Psoas muscle (tissue), 8 donors: ENCODE measurements at places on chromosomes 2 and 18. TPM values are rescaled to one million over a fixed set of nuclear protein-coding genes. Genes with fewer than 3 reads are reported as not detected.

The CTNNA2 gene
- not detected for total RNA-seq

The TCF7L1 gene
- 6.2 TPM for total RNA-seq

The LONRF2 gene
- 7.1 TPM for total RNA-seq

The VSNL1 gene
- total RNA-seq, result 0.27 TPM

The MOCOS gene
- 0.91 TPM for total RNA-seq

The CACNB4 gene
- 0.21 TPM for total RNA-seq

GRCh38 chr2:143787674-143788073, 658.5 kb downstream of the ARHGAP15 start:
- no peaks in the 10 kb centered on the region for H3K27me3 ChIP-seq
- no peak overlapping the region for H3K27ac ChIP-seq
- H3K36me3 ChIP-seq, result no peaks in the 10 kb centered on the region
- no peak overlapping the region for H3K4me3 ChIP-seq
- no peaks in the 10 kb centered on the region for H3K4me1 ChIP-seq

- no peaks in the 10 kb centered on the region for H3K36me3 ChIP-seq
- no peak overlapping the region for H3K4me3 ChIP-seq
- no peak for DNase-seq
- H3K27ac ChIP-seq, result no peak overlapping the region
- H3K4me1 ChIP-seq, result no peaks in the 10 kb centered on the region
Measured at GRCh38 chr2:39938035-39938835, 159.2 kb upstream of the THUMPD2 start.

- no peak overlapping the region for H3K4me3 ChIP-seq
- no peaks in the 10 kb centered on the region for H3K36me3 ChIP-seq
- no peaks in the 10 kb centered on the region for H3K27me3 ChIP-seq
- DNase-seq, result no peak
Measured at GRCh38 chr2:118667964-118668363, 179.5 kb downstream of the EN1 start.

DNA sequence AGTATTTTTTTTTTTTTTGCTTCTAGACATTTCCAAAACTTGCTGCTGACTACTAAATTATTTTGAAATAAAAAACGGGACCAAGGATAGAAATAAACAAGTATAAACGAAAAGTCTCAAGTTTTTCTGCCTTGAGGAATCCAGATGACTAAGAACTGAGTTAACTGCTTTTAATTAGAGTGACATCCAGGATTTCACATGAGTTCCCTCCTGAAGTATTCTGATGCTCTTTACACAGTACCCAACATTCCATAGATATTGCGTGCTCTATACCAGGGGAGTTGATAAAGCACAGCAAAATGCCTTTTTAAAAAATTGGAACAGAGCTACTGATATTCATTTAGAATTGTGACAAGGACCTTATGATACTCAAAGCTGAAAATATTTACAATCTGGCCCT, 618.0 kb downstream of the CCDC85A start:
- no peaks in the 10 kb centered on the region for H3K27me3 ChIP-seq
- DNase-seq, result no peak
- H3K4me1 ChIP-seq, result no peaks in the 10 kb centered on the region

DNA sequence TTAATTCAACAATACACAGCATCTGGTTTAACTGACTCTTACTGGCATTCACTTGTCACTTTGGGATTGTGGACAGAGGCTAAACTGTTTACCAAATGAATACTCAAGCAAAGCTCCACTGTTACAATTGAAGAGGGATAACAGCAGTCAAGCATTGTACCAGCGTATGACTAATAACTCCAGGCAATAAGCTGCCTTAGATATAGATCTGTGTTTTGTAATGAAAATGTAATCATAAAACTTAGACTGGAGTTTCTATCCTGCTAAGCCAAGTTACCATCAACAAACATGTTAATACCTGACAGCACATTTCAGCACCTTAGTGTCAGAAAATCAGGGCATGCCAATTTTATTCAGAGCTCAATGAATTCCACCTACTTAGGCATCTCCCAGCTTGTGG, 889.5 kb downstream of the EPHA4 start:
- no peaks in the 10 kb centered on the region for H3K4me1 ChIP-seq
- no peak overlapping the region for H3K4me3 ChIP-seq
- H3K36me3 ChIP-seq, result no peaks in the 10 kb centered on the region
- no peak for DNase-seq
- no peaks in the 10 kb centered on the region for H3K27me3 ChIP-seq

GRCh38 chr2:136767030-136767429, 1.7 kb downstream of the THSD7B start:
- H3K27me3 ChIP-seq, result peaks cover 7% of the 10 kb centered on the region
- no peak for DNase-seq
- H3K4me1 ChIP-seq, result no peaks in the 10 kb centered on the region
- no peak overlapping the region for H3K27ac ChIP-seq
- no peak overlapping the region for H3K4me3 ChIP-seq

GRCh38 chr2:54183972-54184371, 68.6 kb downstream of the ACYP2 start:
- no peak overlapping the region for H3K27ac ChIP-seq
- DNase-seq, result no peak
- H3K4me1 ChIP-seq, result no peaks in the 10 kb centered on the region
- no peaks in the 10 kb centered on the region for H3K27me3 ChIP-seq
- H3K4me3 ChIP-seq, result no peak overlapping the region
- peaks cover 20% of the 10 kb centered on the region for H3K36me3 ChIP-seq

- no peak for DNase-seq
- H3K4me3 ChIP-seq, result peak overlapping the region; percentile 94
- no peaks in the 10 kb centered on the region for H3K27me3 ChIP-seq
- no peak overlapping the region for H3K27ac ChIP-seq
- H3K36me3 ChIP-seq, result no peaks in the 10 kb centered on the region
Measured at GRCh38 chr2:138504546-138505235, 3.1 kb downstream of the SPOPL start.

GRCh38 chr18:68847219-68847837, 49.4 kb downstream of the CCDC102B start:
- no peaks in the 10 kb centered on the region for H3K36me3 ChIP-seq
- H3K27me3 ChIP-seq, result no peaks in the 10 kb centered on the region
- H3K4me3 ChIP-seq, result no peak overlapping the region
- H3K27ac ChIP-seq, result no peak overlapping the region
- H3K4me1 ChIP-seq, result no peaks in the 10 kb centered on the region

DNA sequence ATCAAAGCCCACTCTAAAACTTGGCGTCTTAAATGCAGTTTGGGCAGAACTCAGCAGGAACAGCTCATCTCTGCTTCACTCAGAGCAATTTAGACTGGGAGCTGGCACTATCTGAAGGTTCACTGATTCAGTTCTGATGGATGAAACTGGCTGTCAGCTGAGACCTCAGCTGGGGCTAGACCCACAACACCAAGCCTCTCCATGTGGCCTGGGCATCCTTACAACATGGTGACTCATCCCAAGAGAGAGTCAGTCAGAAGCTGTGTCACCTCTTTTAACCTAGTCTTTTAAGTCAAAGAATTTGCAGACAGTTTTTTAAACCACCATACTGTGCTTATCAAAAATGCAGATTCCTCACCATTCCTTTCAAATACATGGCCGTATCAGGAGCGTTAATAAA, 62.6 kb upstream of the ZNF397 start:
- no peaks in the 10 kb centered on the region for H3K4me1 ChIP-seq
- no peaks in the 10 kb centered on the region for H3K27me3 ChIP-seq
- no peak overlapping the region for H3K27ac ChIP-seq

GRCh38 chr2:43534569-43534968, 61.3 kb downstream of the THADA start:
- no peaks in the 10 kb centered on the region for H3K36me3 ChIP-seq
- H3K27ac ChIP-seq, result no peak overlapping the region
- H3K4me3 ChIP-seq, result no peak overlapping the region
- no peak for DNase-seq

DNA sequence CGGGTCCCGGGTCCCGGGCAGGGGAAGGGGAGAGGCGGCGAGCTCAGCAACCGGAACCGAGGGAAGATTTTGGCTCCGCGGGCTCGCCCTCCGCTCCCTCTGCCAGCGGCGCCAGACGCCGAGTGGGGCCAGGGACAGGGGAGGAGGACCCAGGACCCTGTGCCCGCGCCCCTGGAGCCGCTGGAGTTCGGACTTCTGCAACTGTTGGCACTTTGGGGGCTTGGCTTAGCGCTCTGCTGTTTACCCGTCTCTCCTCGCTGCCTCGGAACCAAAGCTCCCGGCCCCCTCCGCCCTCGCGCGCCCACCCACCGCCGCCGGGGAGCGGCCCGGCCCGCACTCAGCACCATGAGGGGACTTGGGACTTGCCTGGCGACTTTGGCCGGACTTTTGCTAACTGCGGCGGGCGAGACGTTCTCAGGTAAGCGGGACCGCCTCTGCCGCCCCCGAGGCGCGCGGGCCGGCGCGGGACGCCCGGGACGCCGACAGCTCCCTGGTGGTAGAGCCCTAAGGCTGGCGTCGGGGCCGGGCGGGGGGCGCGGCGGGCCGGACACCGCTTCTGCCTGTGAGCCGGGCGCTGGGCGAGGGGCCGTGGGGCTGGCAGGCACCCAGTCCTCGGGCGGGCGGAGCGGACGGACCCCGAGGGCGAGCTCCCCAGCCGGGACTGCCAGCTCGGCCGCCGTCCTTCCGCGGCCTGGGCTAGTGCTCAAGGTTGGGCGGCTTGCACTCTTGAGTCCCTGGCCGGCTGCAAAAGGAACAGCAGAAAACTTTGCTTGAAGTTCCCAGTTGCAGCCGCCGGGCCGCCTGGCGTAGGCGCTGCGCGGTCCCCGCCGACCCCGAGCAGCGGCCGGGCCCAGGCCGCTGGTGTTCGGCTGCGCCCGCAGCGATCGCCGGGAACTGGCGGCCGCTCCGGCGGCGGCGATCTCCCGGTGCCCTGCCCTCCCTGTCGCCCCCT, 634 bp downstream of the PTPRM start:
- DNase-seq, result peak; percentile 81
- H3K27ac ChIP-seq, result peak overlapping the region; percentile 98
- H3K27me3 ChIP-seq, result no peaks in the 10 kb centered on the region
- H3K36me3 ChIP-seq, result no peaks in the 10 kb centered on the region
- H3K4me1 ChIP-seq, result peaks cover 42% of the 10 kb centered on the region

- no peak overlapping the region for H3K27ac ChIP-seq
- no peak for DNase-seq
- no peaks in the 10 kb centered on the region for H3K27me3 ChIP-seq
- no peak overlapping the region for H3K4me3 ChIP-seq
- H3K4me1 ChIP-seq, result peaks cover 18% of the 10 kb centered on the region
- no peaks in the 10 kb centered on the region for H3K36me3 ChIP-seq
Measured at GRCh38 chr2:229852565-229852964, 69.2 kb downstream of the TRIP12 start.

DNA sequence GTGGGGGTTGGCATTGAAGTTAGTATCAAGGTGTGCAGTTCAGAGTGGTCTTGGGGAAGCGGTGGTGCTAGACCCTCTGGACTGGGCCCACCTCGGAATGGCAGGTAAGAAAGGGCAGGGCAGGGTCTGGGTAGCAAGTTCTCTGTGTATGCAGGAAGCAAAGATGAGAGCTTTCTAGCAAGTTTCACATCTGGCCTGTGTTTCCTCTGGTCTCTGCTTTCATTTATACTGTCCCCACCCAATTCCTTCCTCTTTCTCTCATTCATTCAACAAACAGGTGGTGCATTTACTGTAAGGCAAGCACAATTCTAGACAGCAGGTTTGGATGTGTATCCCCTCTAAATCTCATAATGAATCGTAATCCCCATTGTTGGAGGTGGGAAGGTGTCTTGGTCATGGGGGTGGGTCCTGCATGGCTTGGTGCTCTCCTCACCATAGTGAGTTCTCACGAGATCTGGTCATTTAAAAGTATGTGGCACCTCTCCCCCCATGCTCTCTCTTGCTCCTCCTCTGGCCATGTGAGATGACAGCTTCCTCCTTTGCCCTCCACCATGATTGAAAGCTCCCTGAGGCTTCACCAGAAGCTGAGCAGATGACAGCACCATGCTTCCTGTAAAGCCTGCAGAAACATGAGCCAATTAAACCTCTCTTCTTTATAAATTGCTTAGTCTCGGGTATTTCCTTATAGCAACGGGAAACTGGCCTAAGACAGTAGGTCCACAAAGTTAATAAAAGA, 51.8 kb downstream of the PKDCC start:
- no peak overlapping the region for H3K27ac ChIP-seq
- no peaks in the 10 kb centered on the region for H3K27me3 ChIP-seq
- no peak for DNase-seq
- no peak overlapping the region for H3K4me3 ChIP-seq

DNA sequence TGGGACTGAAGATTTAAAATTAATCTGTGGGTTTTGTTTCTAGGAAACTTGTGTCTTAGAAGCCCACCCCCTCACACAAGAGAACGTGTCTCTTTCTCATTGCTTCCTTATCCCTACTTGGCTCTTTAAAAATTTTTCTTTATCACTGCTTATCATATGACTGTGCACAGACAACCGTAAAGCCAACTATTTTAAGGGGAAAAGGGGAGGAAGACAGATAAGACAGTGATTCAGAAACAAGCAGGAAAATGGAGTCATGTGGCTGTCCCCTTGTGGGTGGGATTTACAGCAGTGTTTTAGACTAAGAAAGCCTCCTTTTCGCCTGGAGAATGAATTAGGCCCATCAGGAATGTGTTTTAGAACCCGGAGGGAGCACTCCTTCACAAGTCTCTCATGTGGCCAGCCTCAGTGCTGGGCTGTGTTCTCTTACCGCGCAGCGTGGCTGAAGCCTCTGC, 17.6 kb downstream of the PRKCE start:
- no peak overlapping the region for H3K4me3 ChIP-seq
- DNase-seq, result no peak
- H3K4me1 ChIP-seq, result peaks cover 3% of the 10 kb centered on the region
- H3K27ac ChIP-seq, result peak overlapping the region; percentile 6
- no peaks in the 10 kb centered on the region for H3K36me3 ChIP-seq
- no peaks in the 10 kb centered on the region for H3K27me3 ChIP-seq

DNA sequence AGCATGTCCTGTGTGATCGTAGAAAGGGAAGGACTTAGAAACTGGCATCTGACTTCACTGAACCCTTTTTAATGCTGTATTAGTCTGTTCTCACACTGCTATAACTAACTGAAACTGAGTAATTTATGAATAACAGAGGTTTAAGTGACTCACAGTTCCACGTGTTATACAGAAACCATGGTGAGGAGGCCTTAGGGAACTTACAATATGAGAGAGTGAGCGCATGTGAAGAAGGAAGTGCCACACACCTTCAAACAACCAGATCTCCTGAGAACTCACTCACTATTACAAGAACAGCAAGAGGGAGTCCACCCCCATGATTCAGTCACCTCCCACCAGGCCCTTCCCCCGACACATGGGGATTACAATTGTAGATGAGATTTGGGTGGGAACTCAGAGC, 811.3 kb downstream of the CPS1 start:
- no peak overlapping the region for H3K27ac ChIP-seq
- H3K4me1 ChIP-seq, result no peaks in the 10 kb centered on the region
- H3K36me3 ChIP-seq, result no peaks in the 10 kb centered on the region
- DNase-seq, result no peak
- no peak overlapping the region for H3K4me3 ChIP-seq
- no peaks in the 10 kb centered on the region for H3K27me3 ChIP-seq
